Iris pigment epithelial cell (primary cell): ENCODE measurements at places on chromosomes 7 and 10.

- no peak for DNase-seq
These were observed 312.2 kb upstream of the ADARB2 start for GRCh38 chr10:2049560-2049959.

- DNase-seq = peak; percentile 67
These were observed 9.4 kb upstream of the LRRC27 start for GRCh38 chr10:132322586-132323048.

DNA sequence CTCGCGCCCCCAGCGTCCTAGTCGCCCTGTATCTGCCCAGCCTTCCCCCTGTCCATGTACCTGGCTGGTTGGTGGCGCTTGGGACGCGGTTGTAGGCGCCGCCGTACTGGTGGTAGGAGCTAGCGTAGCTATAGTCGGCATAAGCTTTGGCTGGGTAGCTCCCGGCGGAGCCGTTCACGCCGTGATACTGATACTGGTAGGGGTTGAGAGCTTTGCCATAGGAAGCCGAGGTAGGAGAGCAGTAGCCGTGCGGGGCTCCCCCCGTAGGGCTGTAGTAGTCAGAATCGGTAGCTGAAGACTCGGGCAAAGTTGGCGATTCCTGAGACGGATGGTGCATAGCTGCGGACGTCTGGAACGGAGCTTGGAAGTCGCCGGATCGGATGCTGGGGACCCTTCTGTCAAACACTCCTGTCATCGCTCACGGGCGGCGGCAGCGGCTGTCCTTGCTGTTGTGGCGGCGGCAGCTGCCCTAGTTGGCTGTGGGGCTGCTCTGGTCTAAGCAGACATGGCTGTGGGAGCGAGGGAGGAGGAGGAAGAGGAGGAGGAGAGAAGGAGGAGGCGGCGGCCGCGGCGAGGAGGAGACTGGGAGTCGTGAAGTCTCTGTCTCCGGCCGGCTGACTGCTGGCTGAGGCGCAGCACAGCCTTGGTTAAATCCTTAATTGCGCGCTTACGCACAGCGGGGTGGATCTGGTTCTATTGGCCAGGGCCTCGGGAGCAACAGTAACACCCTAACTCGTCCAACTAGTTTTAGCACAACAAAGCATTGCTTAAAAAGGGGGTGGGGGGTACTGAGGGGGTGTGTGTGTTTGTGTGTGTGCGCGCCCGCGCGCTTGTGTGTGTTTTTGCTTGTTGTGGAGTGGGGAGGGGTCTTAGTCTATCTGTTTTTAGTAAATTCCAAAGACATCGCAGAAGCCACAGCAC, at the start of gene DLX5:
TSS of gene DLX5 (minus strand) at position 623 of the 921 bp plus-strand sequence. CDS start at position 415, 208 bp downstream.
- no peak for DNase-seq

DNA sequence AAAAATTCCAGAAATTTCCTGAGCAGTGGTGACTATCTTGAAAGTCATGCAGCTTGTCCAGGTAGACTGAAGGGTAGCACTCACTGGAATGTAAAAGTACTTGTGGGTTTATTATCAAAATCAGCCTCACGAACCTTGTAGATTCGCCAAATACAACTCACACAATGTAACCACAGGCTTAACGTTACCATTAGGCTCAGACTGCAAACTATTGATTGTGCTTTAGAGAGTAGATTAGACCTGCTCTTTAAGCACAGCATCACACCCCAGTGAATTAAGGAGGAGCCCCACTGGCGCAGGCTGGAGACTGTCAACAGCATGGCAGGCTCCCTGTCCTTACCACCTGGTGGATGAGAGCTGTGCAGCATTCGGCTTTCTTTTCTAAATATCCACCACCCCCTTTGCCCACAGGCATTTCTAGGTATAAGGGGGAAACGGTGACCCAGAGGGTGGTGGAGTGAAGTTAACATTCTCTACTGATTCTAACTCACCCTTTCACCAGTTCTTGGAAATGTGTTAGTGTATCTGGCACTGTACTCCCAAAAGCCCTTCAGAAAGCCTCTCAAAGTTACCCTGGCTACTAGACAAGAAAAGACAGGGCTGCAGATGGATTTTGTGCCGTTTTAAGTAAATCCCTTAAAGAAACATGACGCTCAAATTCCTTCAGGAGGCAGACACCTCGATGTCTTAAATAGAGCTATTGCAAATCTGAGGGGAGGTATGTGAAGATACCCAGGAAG, 56.6 kb downstream of the GSDME start:
- peak; percentile 37 for DNase-seq

GRCh38 chr7:106010866-106011265, 47.8 kb downstream of the CDHR3 start:
- peak; percentile 24 for DNase-seq

DNA sequence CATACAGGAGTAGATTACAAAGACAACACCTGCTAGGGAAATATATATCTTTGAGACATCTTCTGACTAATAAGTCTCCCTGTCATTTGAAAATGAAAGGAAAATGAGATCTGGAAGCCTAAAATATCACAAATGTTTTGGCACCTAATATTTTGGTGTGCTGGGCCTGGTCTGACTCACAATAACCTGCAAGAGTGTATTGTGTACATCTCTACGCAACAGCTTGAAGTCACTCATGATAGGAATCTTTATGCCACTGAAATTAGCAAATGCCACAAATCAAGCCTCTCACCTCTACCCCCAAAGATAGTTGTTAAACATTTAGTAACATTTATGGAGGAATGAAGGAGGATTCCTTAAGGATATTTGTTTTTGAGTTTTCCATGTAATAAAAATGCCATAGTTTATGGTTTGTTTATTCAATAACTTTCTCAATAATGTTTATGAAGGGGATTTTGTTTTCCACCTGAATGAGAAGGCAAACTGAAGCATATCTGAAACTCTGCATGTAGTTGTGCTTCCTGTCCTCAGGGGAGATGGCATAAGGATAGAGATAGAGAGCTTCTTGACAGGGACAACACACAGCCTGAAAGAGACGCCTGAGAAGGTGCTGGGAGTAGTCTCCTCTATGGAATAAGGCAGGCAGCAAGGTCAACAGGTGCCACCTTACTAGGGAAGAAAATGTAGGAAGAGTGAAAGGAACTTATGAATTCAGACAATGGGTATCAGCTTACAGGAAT, 197.4 kb downstream of the AHR start:
- peak; percentile 13 for DNase-seq

- no peak for DNase-seq
These were observed 15.6 kb upstream of the KIAA1217 start for GRCh38 chr10:24193330-24193729.

- DNase-seq = no peak
These were observed 93.3 kb downstream of the BMS1 start for GRCh38 chr10:42875798-42876341.

DNA sequence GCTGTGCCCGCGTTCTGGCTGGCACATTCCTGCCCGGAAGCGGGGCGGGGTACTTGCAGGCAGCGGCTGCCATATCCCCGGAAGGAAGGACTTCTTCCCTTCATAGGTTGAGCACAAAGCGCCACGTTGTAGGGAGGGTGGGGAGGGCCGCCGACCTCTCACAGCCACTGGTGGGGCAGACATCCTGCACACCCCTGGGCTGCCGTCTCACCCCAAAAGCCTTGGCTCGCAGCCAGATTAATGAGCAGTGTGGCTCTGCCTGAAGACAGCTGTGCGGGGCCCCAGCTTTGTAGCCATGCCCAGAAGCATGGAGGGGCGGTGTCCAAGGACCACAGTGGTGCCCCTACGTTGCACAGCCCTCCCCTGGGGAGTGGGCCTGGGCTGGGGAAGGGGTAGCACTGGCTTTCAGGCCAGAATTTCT, 54.3 kb upstream of the DPYSL4 start:
- no peak for DNase-seq

DNA sequence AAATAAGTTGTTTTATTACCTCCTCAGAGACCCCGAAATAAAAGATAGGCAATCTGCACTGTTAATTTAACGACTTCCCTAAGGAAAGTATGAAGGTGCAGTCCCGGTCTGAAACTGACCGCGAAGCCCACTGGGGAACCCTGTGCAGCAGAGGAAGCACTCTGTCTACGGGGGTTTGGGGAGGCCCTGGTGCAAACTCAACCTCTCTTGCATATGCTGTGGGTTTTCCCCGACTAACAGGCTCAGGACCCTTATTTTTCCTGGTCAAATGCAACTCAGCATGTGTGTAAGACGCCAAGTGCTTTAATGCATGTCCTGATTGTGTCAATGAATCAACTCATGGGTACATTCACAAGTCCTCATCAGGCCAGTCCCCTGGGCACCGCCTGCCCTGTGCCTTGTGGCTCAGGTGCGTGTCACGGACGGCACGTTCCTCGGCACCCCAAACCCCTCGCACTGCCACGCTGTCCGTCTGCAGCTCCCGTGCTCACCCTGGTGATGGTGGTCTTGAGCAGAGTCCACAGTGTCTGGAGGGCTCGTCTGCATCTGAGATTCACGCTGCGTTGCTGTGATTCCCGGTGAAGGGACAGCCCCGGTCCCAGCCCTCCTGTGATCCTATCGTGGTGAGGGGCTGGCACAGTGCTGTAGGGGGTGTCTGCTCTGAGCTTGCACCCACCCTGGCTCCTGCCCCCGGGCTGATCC, 33.8 kb downstream of the JAKMIP3 start:
- DNase-seq = no peak

DNA sequence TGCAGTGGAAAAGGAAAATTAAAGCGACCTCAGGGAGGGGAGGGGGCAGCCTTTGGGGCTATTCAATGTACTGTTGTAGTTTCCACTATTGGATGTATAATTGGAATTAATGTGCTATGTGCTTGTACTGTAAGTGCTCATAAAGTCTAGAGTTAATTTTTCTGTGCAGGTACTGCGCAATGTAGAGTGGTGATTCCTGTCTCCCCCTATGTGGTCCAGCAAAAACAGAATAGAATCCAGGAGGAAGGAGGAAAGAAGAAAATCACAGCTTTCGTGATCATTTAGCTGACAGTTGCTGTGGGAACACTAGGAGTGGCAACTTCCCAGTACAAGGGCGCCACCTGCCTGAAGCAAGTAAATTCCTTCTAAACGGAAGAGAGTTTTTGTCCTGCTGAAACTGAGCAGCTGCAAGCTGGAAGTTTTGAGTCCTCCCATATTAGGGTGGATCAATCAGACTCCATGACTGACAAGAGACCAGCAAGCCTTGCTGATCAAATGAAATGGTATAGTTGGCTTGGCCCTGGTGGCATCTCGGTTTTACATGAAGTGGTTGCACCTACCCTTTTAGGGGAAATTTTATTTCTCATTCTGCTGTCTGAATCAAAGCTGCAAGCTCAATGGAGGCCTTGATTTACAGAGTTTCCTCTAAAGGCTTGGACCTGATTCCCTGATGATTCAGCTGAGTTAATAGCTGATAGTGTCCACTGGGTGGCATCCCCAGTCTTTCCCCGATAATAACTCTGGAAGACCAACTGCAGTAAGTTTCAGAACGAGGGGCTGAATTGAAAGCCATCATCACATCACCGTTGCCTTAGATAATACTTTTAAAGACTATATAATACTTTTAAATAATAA, 299.8 kb downstream of the HGF start:
- peak; percentile 83 for DNase-seq

DNA sequence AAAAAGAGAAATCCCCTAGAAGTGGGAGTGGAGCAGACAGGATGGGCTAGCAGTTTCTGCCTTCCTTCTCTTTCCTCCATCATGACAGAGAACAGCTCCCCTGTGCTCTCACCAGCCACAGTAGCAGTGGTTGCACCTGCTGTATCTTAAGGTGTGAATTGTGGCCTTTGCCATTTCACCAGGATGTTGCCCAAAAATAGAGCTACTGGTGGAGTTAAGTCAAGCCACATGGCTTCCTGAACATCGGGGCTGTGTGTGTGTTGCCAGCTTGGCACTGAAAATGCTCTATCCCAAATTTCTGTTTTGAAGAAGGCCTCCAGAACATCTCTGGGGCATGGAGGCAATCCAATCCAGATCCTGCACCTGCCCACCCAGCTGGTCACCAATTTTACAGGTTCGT, 348.7 kb downstream of the EXOC4 start:
- DNase-seq = no peak

- no peak for DNase-seq
These were observed 86.4 kb downstream of the WDR37 start for GRCh38 chr10:1142596-1142995.

- DNase-seq = peak; percentile 77
These were observed 99.4 kb downstream of the MTPN start for GRCh38 chr7:135877805-135878204.

DNA sequence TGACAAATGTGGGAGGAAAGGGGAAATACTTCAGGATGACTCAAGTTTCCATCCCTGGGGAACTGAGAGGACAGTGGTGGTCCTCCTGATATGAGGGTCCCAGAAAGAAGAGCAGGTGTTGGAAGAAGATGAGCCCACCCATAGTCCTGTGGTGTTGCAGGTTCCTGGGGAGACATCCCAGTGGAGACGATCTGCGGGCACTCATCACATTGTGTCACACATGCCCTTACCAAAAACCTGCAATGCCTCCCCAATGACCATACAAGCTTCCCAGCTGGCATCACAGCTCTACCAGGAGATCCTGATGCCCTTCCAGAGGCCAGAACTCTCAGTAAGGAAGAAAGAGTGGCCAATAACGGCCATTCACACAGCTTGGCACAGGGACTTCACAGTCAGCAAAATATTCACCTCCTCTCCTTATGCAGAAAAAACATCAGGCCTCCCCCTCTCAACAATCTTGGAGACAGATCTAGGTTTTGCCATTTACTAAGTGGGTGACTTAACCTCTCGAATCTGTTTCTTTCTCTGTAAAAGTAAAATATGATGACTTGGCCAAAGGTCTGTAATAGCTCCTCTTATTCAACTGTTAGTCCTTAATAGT, 9.0 kb downstream of the PUS7 start:
- DNase-seq = no peak

DNA sequence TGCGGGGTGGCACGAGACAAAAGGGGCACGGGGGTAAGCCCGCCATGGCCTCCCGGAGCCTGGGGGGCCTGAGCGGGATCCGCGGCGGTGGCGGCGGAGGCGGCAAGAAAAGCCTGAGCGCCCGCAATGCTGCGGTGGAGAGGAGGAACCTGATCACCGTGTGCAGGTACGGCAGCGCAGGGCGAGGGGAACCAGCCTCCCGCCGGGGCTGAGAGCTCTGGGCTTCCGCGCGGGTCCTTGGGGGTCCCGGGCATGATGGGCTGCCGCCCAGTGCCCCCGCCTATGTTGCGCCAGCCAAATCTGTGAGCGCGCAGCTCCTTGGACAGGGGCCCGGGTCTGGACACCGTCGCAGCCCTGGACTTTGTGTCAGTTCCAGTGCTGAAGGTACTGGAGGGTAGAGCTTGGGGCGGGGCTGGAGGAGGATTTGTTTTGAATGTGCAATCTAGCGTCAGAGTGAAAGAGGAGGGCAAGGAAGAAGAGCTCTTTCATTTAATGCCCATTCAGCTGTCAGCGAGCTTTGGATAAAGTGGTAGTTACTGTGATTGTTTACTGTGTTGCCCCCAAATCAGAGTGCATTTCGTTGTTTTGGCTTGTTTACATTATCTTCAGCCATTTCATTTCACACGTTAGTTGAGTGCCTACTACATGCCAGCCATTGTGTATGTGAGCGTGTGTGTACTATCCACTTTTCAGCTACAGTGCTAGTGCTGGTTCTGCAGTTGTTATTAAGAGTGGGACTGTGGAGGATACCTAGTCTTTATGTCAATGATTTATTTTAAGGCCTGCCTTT, 777 bp downstream of the RUNDC3B start:
- peak; percentile 29 for DNase-seq

- DNase-seq = peak; percentile 72
These were observed 4.6 kb downstream of the DENND11 start for GRCh38 chr7:141697211-141697871.

- DNase-seq = no peak
These were observed 159.3 kb downstream of the TNS3 start for GRCh38 chr7:47422611-47423010.
